CD8-positive, alpha-beta memory T cell (primary cell): ENCODE measurements at places on chromosomes 16 and 17.
A peak's percentile ranks its signal among the peaks of the same experiment; 100 is the strongest.

GRCh38 chr16:931626-932500, 38.9 kb downstream of the LMF1 start:
- no peak for DNase-seq

DNA sequence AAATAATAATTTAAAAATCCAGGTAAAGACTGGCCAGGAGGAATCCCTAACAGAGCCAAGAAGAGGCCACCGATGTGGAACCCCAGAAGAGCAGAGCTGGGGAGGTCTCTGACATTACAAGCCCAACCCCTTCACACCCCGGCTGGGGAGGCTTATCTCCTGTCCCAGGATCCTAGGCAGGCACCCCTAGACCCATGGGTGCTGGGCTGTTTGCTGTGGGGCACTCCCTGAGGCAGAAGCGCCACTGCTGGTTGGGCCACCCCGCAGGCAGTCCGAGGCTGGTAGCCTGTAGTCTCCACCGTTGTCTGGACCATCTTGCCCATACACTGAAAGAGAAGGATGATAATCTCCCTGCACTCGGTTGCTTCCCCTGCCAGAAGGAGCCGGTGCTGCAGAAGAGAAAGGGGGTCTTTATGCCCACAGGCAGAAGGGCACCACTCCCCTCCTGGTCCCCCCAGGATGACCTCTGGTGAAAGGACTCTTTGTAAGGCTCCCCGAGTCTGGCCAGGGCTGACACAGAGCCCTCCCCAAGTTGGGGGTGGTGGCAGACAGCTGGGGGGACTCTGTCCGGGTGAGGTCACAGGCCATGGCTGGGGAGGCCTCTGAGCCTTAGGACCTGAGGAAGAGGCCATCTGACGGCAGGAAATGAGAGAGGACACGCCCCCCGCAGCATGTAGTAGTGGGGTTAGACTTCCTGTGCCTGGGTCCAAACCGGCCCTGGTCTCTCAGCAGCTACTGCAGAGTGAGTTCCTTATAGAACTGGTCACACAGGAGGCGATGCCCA, 34.2 kb downstream of the CFAP20 start:
- no peak for DNase-seq

DNA sequence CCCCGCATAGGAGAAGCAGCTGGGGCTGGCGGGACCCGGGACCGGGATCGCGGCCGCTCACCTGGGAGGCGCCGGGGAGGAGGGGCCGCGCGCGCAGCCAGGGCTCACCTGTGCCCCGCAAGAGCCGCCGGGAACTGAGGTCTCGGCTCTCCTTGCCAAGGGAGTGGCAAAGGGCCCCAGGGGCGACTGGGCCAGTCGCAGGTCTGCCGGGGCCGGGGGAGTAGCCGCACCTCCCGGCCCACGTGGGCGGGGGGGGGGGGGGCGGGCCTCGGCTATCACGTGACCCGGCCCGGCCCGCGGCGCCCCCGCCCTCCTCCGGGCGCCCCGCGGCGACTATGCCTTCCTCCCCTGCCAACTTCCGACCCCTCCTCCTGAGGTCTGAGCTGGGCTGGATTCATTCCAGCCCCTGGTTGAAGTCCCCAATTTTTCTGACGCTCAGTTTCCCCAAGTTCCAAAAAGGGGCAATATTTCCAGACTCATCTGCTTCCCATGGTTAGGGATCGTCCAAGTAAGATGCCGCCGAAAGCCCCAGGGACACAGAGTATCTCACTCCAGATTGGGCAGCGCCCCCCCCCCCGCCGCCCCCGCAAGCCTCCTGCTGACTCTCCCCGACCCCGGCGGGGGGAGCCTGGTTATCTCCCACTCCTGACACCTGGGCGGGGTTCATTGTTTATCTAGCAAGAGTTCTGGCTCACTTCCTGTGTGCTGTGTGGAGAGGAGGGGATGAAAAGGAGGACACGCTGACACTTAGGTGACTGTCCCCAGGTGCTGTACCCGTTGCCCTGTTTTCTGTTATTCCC, at the start of gene TMC6:
Gene TMC6, minus strand, starts transcription at position 205 of the 800 bp plus-strand sequence. CDS start 1,923 bp downstream, outside the sequence.
- peak; percentile 67 for DNase-seq

DNA sequence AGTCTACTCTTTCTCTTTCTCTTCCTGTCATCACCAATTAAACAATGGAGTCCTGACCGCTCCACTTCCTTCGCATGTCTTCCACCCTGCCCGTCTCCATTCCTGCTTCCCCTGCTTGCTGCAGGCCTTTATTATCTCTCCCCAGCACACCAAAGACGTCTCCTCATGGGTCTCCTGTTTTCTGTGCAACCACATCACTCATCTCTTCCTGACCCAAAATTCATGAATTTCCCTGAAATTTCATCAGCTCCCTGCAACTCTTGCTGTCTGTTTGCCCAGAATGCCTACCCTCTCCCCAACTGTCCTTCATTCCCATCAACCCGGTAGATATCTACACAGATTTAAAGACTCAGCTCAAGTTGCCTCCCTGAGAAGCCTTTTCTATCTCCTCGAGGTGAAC, 76.7 kb upstream of the ALOX12 start:
- DNase-seq = no peak

- no peak for DNase-seq
Observed at GRCh38 chr17:80337195-80337895, 76.7 kb downstream of the RNF213 start.

GRCh38 chr17:36742267-36743000, 141.1 kb downstream of the MRM1 start:
- no peak for DNase-seq

DNA sequence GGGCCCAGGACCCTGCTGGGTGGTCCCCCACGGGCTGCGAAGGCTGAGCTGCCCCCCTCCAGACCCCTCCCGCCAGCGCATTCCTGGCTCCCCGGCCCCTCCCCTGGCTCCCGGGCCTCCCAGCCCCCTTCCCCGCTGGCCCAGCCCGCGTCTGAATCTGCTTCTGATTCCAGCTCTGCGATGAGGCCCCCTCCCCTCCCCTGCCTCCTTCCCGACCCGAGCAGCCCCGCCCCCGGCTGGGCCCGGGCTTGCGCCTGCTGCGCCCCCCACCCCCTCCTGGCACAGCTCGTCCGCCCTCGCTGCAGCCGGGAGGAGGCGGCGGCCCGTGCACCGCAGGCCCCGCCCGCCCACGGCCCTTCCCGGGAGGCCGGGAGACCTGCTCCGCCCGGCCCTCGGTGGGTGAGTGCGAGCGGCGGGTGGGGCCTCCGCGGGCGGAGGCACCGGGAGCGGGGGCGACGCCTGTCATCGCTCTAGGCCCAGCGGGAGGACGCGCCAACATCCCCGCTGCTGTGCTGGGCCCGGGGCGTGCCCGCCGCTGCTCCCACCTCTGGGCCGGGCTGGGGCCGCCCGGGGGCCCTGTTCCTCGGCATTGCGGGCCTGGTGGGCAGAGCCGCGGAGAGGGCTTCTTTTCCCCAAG, at the start of gene NTN3:
Gene NTN3, plus strand, starts transcription at position 282 of the 637 bp plus-strand sequence. CDS start 405 bp downstream, outside the sequence.
- DNase-seq = no peak

GRCh38 chr17:6523330-6523729, 33.0 kb downstream of the PITPNM3 start:
- no peak for DNase-seq

DNA sequence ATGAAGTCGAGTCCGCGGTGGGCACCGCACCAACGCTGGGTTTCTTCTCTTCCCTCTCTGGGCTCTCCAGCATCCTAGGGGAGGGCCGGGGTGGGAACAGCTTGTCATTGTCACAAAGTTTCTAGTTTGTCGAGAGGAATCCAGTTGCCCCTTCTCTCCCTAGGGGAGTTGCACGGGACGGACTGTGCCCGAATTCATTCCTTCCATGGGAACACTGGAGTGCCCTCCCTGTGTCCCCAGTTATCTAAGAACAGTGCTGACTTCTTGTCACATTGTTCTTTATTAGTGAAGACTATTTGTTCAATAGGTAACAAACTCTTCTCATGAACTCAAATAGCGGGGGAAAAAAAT, 1.2 kb downstream of the KLHL36 start:
- no peak for DNase-seq

GRCh38 chr16:78225919-78226318, 126.5 kb downstream of the WWOX start:
- DNase-seq = no peak

DNA sequence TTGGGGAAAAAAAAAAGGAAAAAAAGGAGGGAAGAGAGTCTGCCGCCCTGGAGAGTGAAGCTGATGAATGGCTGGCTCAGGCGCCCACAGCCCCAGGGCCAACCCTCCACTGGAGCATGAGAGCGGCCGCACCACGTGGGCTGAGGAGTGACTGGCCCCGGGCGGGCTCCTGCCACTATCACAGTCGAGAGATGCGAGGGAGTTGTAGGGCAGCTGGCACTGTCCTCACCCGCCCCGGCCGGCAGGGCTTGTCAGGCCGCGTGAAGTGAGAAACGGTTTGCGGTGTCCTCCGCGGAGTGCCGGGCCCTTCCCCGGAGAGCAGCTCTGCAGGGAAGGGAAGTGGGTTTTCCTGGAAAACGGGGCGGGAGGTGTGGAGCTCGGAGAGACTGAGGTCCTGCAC, 45.9 kb downstream of the JPH3 start:
- no peak for DNase-seq

DNA sequence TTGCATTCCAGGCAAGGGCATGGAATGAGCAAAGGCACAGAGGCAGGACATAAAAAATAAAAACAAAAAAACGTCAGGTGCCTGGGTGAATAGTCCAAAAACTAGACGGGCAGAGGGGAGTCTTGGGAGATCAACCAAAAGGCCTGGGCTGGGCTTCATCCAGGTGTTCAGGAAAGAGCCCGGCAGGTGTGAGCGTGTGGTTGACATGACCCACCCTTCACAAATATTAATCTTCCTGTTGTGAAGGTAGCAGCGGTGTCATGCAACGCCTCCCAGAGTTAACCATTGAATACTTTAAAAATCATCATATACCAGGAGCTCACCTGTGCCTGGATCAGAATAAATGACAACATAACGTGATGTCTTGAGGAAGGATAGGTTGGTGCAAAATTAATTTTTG, 90.6 kb downstream of the USP22 start:
- no peak for DNase-seq

DNA sequence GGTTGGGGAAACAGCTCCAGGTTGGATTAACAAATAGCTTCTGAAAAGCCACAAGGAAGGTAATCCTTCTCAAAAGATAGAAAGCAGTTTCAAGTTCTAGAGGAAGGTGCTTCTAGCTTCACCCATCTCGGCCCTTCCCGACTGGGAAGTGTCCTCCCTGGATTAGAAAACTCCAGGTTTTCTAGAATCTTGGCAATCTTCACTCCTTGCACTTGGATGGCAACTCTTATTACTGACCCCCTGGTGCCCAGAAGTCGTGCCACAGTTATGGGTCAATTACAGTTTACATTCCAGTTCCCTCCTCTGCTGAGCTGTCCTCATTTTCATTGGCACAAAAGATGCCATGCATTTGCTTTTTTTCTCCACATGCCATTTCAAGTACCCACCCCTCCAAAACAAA, 65.6 kb downstream of the SMG6 start:
- no peak for DNase-seq

- no peak for DNase-seq
Observed at GRCh38 chr16:71426069-71426879, 15.6 kb downstream of the TLE7 start.

DNA sequence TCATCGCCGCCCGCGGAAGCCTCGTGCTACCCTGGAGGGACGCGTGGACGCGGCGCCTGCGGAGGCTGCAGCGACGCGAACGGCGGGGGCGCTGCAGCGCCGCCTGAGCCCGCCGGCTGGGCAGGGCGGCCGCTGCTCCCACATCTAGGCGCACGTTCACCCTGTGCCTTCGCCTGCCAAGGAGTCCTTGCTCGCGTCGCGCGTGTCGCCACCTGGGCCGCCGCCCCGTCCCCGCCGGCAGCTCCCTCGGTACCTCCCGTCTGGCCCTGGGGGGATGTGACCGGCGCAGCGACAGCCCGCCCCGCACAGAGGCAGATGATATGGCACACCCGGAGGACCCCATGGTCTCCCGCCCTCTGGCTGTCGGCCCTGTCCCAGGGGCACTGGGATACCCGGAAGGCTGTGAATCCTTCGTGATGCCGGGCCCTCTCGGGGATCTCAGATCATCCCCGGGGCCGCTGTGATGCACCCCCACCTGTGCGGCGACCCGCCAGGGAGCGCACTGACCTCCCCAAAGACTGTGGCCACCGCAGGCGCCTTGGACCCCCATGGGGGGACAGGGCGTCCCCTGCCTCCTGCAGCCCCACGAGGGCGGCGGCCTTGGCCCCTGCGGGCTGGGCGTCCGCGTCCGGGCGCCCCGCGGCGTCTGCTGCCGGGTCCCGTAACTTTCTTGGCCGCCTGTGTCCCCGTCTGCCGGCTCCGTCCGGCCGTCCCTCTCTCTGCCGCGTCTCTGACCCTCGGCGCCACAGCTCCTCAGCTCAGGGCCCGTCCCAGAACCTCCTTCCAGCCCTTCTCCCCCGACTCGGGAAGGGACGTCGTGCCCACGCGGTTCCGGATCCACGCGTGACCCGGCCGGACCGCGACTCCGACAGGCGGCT, 689 bp upstream of the TBC1D24 start:
- peak; percentile 44 for DNase-seq

GRCh38 chr17:60109161-60109560, 30.4 kb upstream of the HEATR6 start:
- no peak for DNase-seq

DNA sequence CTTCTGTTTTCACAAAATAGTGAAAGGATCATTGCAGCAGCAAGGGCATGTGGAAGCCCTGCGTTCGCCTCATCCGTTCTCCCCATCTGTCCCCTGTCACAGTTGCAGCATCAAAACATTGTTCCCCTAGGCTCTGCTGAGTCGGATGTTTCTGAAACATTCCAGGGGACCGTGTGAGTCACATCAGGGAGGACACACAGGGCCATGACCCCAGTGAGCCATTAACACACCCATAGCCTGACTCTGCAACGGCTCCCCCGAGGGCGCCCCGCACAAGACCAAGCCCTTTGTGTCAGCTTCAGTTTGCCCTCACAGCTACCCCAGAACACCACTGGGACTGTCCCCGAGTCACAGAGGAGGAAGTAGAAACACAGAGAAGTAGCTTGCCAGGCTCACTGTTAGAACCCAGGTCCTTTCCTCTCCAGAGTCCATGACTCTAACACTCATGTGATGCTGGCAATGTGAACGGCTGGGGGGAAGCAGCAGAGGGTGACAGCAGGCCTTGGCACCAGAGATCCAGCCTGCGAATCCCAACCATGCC, 63.3 kb upstream of the HSBP1 start:
- no peak for DNase-seq

DNA sequence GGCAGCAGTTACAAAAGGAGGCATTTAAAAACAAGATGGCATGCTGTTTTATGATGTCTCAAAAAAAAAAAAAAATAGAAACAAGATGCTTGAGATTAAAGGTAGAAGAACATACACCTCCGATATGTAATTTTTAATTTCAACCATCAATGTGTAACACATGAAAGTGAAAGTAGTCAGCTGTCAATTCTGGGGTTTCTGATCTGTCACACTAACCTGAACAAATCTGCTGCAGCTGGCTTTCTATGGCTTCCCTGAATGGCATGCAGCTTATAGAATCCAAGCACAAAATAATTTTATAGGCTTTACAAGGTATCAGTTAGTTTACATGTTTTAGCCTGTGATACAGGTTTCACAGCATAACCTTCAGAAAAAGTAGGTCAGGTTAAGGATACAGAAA, 13.5 kb downstream of the GLYR1 start:
- DNase-seq = no peak

- no peak for DNase-seq
Observed at GRCh38 chr17:65446838-65447526, 114.5 kb downstream of the AXIN2 start.
